ENCODE measurements at places on chromosomes 2 and 18.

DNA sequence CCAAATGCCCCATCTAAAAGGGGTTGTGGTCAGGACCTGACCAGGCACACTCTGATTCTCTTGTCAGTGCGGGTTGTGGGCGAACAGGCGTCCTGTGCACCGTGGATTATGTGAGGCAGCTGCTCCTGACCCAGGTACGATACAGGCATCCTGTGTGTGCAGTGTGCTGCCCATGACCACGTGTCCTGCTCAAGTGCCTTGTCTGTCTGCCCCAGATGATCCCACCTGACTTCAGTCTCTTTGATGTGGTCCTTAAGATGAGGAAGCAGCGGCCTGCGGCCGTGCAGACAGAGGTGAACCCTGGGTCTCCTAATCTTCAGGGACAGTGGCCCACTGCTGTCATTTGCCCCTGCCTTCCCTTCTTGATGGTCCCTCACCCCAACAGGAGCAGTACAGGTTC lies 14.6 kb downstream of the PTPN18 start:
- DNase-seq: no peak

DNA sequence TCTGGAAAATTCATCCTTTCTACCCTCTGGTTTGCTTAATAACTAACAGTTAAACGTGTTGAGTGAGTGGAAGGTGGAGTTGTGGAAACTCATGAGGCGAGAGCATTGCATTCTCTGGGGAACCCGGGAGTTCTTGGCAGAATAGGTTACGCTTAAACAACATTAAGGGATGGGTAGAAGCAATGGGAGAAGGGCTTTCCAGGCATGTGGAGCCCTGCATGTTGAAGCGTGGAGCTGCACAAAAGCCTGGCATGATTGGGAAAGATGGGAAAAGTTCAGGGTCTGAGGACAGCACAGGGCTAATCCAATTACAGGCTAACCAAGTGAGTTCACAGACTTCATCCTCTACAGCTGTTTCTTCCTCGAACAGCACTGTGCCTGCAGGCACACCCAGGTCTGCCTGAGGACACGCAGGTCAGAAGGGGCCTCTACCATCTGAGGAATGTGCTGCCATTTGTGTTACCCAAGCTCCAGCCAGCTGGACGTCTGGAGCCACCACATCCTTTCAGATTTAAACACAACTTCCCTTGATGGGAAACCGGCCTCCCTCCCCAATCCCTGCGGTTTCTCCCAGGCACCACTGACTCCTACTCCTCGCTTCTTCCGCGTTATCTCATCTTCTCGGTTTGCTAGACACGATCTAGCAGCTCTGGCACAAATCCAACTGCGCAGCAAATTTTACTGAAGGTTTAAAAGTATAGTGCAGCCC lies 164.2 kb downstream of the ANTXR1 start:
- peak; percentile 97 for DNase-seq

DNA sequence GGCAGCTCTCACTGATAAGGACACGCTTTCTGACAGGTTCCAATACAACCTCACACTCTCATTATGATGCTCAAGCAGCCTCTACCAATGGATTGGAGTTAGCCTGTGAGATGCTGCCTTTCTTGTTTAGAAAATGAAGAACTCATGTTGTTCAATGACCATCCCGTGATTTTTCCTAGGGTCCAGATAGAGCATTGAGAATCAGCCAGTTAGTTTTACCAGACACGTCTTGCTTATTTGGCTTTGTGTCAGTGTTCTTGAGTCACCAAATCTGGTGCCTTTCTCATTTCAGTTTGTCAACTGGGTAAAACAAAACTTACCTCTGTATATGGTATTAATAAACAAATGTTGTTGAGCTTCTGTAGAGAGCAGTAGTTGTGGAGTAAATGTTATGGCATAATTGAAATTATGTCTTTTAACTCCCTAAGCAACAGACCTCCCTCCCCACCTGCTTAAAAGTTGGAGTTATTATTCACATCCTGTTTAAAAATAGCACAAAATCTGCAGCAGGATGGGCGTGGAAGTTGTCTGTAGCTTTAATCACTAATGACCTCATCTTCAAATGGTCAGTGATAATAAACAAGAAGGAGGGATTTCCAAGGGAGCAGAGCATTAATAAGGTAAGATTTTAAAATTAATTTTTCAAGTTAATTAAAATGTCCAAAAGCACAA lies 167.3 kb downstream of the HRH4 start:
- no peak for DNase-seq

DNA sequence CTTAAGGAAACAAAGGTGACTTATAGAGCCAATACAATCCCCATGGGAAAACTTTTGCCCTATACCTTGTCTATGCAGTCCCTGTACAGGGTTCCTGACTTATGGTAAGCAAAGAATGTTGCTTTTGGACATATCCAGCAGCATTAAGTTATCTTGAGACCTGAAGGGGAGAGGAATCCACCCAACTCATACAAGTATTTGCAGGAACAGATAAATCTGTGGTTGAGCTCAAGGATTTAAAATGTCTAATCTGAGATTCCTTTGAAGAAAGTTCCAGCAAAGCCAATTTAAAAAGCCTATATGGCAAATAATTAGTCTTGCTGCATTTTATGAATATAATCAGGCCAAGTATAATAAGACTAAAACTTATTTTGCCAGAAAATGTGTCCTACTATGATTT lies 739.5 kb upstream of the CDH2 start:
- no peak for DNase-seq

GRCh38 chr2:95270541-95271081 lies 3.6 kb upstream of the PROM2 start:
- DNase-seq: no peak

GRCh38 chr2:118830118-118830517 lies 17.3 kb downstream of the EN1 start:
- no peak for DNase-seq

DNA sequence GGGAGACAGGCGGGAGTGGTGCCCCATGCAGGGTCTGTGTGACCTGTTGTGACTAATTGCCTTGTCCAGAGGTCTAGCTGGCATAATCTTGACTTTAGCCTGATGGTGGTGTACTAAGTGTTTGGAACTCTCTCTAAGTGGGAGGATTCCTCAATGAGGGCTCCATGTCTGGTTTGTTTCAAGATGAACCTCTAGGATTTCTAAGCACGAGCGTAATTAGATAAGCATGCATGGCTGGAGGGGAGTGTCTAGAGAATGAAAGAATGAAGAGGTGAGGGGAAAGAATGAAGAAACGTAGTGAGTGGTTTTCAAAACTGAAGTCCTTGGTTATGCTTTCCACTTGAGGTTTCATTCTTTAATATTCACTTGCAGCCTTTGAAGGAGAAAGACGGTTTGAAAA lies 833.2 kb upstream of the GYPC start:
- DNase-seq: no peak

- no peak for DNase-seq
These were observed 391.2 kb upstream of the POU3F3 start for GRCh38 chr2:104462731-104463130.

DNA sequence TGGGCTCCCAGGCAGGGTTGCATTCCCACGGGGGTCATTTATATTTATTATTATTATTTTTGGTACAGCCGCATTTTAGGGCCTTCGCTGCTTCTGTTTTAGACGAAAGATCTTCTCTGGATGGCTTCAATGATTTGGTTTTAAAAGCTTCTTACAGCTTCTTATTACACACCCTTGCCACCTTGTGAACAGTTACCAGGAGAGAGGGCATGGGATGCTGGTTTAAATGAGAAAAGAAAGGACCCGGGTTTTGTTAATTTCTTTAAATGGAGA lies 1.7 kb downstream of the SH3RF3 start:
- DNase-seq: no peak

DNA sequence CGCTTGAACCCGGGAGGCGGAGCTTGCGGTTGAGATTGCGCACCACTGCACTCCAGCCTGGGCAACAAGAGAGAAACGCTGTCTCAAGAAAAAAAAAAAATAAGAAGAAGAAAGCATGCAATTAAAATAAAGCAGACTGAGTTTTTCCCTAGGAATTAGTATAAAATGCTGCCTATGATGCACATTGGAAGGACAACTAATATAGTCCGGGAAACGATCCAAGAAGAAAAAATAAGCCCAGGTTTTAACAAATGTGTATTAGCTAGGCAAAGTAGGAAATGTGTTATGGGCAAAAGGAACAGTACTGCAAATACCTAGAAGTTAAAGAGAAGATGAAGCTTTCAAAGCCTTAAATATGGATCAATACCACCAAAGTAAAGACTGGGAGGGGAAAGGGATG lies 64.0 kb downstream of the SPIRE1 start:
- DNase-seq: no peak

GRCh38 chr2:208049441-208049840 lies 24.1 kb upstream of the PLEKHM3 start:
- DNase-seq: no peak

- peak; percentile 88 for DNase-seq
These were observed 7.7 kb downstream of the HJURP start for GRCh38 chr2:233846387-233847247.

- no peak for DNase-seq
These were observed 70.8 kb upstream of the NABP1 start for GRCh38 chr2:191607096-191607495.

GRCh38 chr2:46329803-46330775 lies 32.9 kb downstream of the EPAS1 start:
- peak; percentile 77 for DNase-seq

DNA sequence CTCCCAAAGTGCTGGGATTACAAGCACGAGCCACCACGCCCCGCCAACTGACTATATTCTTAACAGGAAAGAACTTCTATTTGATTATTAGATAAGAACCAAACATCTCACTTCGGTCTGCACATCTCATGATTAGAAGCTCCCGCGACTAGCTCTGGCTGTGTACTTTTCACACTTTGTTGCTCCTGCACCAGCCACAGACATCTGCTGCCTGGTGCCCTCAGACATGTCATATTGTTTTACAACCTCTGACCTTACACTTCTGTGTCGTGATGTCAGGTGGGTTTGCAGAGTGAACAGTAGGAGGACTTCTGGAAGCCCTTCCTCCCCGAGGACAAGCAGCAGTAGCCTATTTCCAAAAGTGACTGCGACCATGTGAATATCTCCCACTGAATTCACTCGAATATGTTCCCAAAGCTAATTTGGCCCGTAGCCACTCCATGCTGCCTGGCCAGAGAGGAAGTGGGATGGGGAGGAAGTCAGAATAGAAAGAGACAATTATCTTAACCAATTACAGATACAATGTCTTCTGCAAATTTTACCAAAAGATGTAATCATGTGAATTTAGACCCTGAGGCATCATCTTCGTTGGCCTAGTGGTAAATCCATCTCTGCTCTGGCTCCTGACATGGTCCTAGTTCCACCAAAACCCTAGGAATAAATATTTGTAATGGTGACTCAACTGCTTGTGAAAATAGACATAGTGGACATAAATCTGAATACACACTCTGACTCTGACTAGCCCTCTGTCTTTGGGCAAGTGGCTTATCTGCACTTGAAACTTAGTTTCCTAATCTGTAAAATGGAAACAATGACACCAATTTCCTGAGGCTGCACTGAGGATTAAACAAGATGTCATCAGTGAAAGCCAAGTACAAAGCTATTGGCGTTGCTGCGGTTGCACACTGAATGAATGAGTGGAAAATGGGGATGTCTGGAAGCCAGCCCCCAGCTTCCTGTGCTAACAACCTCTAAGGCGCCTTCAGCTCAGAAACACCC lies 406.1 kb downstream of the LRATD1 start:
- no peak for DNase-seq

DNA sequence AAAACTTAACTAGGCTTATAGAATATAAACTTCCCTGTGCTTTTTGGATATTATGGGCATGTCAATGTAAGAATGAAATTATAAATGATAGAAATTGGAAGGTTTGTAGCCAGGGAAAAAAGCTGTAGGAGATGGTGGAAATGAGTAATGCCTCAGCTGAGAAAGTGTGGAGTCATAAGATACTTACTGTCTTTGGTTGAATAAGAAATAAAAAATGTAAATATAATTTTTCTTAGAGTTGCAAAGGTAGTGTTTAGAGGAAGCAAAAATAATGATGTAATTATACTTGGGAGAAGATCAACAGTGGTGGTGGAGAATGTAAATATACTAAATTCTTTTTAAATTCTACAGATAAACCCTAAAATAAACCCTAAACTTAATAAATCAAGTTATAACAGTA lies 26.2 kb upstream of the RND3 start:
- DNase-seq: no peak

DNA sequence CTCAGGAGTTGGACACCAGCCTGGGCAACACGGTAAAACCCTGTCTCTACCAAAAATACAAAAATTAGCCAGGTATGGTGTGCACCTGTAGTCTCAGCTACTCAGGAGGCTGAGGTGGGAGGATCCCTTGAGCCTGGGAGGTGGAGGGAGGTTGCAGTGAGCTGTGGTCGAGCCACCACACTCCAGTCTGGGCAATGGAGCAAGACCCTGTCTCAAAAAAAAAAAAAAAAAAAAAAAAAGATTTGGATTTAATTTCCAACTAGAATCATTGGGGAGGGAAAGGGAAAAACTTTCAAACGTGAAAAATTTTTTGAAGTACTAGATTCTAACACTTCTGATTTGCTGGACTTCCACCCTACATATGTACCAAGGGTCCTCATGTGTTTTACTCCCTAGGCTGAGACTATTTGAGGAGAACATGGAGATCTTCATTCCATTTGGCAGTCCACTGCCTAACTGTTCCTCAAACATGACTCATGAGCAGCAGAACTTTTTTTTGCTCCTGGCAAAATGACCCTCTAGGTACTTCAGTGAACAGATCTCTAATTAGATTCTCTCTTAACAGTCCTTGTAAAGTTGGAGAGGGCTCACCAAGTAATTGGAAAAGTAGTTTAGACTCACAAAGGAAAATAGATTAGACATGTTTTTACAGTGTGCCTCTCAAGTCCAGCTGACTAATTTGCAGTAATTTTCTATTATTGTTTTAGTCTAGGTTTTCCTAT lies 267.6 kb downstream of the METTL4 start:
- peak; percentile 51 for DNase-seq

- DNase-seq: no peak
These were observed 13.7 kb downstream of the PDCD1 start for GRCh38 chr2:241844831-241845578.

DNA sequence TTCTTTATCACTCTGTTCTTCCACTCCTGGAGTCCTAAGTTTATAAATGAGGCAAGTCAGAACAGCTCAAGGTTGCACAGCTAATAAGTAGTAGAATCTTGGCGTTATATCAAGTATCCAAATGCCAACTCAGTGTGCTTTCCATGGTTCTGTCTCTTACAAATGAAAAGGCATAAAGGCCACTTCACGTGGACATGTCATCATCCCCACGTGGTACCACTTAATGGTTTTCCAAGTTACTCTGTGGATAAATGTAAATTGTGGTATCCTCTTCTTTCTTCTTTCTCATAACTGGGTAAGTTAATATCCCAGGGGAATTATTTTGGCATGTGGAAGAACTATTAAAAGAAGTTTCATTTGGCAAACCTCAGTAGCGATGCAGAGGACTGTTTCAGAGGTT lies 131.5 kb upstream of the L3MBTL4 start:
- no peak for DNase-seq

Measured in lung microvascular endothelial cell (primary cell).